Foreskin fibroblast (primary cell): ENCODE measurements at places on chromosomes 4 and X.

DNA sequence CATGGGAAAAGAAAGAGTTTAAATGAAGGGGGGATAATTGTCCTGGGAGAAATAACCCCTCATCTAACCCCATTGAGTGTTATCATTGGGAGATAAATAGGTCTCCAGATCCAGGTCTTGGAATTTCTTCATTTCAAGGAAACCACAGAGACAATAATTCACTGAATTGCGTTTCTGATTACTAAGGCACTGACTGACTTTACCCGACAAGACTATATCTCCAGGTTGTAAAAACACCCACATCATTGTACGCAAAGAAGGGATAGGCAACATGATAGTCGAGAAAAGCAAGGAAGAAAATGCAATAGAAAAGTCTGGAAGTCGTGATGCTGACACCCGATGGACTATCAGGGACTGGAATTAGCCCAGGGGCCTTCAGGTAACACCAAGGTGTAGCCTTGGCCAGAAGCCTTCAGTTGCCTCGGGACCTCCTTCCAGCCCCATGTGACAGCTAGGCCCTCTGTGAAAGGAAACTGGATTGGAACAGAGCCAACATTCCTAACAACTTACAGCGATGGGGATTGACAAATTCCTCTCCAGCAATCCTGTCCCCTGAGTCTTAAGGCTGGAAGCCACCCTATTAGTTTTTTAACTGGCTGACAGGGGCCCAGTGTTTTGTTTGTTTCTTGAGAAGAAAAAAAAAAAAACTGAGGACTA, 46.5 kb upstream of the RAB9B start:
- DNase-seq = peak; percentile 42

DNA sequence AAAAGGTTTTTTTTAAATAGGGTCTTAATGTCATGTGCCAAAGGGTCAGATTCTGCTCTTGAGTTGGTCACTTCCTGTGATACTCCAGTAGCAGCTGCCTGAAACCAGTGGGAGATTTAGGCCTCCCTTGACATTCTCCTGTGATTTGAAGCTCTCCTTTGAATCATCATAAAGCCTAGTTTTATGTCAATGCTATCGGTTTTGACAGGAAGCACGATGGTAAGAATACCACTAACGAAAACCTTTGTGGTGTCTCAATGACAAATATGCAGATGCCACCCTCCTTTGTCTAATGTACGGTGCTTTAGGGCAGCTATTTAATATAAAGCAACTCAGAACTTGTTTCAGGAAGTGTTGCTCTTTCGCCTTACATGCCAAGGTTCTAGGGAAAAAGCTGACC, 44.2 kb downstream of the CCNI start:
- DNase-seq = no peak

- no peak for DNase-seq
Observed at GRCh38 chrX:72461766-72462165, 110.9 kb downstream of the HDAC8 start.

DNA sequence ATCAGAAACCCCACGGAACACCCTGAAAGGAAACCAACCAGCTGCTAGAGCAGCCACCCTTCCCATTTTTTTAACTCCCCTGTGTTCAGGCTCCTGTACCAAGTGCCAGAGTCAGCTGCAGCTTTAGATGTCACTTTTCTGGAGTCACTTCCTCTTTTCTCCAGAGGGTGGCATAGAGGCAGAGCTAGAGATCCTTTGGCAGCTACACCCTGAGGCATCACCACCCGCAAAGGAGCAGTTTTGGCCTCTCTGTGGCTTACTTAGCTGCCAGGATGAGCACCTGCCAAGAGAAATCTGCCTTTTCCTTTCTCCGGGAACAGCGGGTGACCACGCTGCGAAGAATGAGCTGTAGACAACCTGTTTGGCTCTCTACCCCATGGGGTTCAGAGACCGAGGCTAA, 58.0 kb upstream of the CHRDL1 start:
- DNase-seq = peak; percentile 2

DNA sequence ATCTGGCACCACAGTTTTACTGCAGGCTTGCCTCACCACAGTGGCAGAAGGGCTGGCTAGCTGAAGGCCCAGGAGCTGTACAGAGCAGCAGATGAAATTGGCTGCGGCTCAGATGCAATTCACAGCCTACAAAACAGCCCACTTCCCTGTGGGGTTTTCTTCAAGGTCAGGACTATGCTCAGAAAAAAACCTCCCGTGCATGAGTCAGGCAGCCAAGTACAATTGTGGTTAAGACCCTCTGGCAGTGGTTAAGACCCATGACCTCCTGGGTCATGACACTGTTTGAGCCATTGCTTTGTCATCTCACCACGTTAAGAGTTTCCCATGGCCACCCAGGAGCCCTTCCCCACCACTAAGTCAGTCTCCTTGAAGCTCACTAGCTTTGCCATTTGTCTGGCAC, 276.3 kb downstream of the HNRNPD start:
- no peak for DNase-seq

- DNase-seq = no peak
Observed at GRCh38 chrX:142831961-142832530, 193.7 kb upstream of the SPANXN4 start.

- DNase-seq = peak; percentile 14
Observed at GRCh38 chr4:3529363-3529762, 2.9 kb downstream of the LRPAP1 start.

DNA sequence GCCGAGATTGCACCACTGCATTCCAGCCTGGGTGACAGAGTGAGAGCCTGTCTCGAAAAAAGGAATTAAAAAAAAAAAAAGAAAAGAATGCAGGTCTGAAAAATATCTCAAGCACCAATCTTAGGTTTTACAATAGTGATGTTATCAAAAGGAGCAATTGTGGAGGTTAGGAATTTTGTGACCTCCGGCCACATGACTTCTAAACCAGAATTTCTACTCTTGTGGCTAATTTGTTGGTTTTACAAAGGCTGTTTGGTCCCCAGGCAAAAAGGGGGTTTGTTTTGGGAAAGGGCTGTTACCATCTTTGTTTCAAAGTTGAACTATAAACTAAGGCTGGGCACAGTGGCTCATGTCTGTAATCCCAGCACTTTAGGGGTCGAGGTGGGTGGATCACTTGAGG, 15.4 kb upstream of the ZNF41 start:
- no peak for DNase-seq

DNA sequence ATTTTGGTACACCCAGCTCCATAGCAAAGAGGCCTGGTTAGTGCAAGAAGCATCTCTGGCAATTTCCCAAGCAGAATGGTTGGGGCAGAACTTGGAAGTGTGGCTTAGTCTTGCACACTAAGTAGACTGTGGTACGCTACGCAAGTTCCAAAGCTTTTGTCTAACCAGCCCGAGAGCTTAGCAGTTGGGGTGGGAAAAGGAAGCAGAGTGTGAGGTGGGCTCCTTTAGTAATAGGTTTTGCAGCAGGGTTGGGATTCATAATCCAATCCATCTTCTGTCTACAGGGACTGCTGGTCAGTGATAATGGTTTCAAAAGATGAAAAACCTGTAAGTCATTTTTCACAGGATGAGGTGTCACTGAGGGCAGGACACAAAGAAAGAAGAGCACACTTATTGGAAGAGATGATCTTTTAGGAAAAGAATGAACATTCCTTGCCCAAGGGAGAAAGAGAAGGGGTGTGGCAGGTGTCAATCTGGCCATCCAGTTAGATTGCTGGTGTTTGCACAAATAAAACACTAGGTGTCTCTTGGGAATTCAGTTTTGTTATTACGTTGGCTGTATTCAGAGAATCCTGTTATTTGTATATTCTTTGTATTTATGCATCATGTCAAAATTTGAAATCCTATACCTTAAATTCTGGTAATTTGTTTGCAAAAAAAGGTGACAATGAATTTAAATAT, 244.3 kb downstream of the GPAT3 start:
- DNase-seq = no peak

DNA sequence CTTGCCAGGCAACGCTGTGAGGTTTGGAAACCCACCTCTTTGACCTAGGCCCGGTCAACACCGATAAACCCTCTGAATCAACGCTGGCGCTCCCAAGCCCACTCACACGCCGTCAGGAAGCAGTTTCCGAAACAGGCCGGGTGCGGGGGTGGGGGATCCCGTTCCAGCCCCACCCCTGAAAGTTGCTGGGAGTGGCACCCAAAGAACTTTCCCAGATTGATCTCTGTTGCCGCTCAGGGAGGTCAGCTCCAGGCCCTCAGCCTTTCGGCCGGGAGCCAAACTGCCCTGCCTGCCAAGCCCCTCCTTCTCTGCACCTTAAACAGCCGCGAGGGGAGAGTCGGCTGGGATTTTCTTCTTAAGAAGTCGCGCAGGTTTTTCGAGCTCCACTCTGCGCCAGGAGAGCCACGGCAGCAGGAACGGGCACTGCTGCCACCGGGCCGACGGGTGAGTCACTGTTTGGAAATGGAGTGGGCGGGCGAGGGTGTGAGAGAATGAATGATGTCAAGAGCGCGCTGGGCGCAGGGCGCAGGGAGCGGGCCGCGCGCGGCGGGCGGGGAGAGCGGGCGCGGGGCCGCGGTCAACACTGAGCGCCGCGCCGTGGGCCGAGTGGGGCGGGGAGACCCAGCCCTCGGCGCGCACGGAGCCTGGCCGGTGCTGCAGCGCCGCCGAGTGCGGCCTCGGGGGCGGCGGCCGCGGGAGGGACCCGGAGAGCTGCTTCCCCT, at the start of gene SGMS2:
TSS of gene SGMS2 (plus strand) at position 583 of the 722 bp plus-strand sequence. CDS start 70,622 bp downstream, outside the sequence.
- peak; percentile 91 for DNase-seq

- peak; percentile 1 for DNase-seq
Observed at GRCh38 chrX:23434356-23434884, 99.8 kb downstream of the PTCHD1 start.

GRCh38 chr4:109959195-109959594, 46.5 kb downstream of the EGF start:
- no peak for DNase-seq

DNA sequence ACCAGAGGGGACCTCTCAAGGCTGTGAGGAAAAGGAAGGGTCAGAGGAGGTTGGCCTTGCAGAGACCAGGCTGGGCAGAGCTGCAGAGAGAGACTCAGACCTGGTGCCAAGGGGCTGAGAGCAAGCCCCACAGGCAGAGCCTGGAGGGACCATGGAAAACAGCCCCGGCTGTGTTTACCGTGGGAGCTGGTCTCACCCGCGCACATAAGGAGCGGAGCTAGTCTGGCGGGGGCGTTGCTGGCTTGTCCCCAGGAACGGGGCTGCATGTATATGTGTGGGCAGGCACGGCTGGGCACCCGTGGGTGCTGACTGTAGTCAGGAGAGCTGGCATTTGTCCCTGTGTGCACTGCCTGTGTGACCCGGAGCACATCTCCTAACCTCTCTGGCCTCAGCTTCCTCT, 45.7 kb downstream of the C4orf50 start:
- no peak for DNase-seq

DNA sequence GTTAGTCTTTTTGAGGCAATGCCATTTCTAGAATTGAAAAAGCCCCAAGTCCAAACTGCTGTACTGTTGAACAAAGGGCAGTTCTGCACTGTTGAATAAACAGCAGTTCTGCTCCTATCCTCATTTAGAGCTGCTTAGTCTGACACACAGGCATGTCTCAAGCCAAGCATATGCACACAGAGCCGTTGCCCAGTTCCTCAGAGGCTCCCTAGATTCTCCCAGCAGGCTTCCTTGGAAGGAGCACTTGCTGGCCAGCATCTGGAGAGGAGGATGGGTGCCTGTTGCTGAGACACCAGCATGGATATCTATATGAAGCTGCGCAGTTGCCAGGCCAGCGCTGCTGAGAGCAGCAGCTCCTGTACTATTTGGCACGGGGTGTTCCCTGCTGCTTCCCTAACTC, 138.3 kb upstream of the USP38 start:
- peak; percentile 35 for DNase-seq

DNA sequence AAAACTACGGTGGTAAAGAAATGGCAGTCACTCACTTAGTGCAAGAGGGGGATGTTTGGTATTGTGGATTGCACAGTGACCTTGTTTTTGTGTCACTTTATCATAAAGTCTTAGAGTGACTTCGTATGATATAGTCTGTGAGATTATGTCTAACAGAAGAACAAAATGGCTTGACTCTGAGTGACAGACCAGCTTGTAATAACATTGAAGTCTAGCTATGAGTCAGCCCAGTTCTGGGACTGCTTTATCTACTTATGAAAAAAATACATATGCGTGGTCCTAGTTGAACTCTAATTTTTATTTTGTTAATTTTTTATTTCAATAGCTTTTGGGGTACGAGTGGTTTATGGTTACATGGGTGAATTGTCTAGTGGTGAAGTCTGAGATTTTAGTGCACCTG, 20.0 kb downstream of the DCLK2 start:
- peak; percentile 61 for DNase-seq

DNA sequence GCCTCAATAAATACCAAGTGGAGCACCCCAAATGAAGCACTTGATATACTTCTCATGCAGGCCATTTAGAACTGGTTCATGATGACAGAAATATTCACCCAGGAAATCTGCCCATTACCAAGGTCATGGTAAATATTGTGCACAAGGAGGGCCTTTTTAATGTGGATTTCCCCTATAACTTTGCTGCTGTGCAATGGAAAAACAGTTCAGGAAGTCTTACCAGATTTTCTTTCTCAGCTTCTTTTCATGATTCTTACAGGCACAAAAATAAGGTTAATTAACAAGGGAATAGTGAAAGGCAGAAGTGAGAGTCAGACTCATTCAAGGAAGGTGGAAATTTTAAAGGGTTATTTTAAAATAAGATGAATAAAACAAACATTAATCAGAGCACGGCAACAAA, 904.3 kb upstream of the GRIA3 start:
- no peak for DNase-seq

- DNase-seq = no peak
Observed at GRCh38 chrX:10223276-10223675, 66.5 kb downstream of the CLCN4 start.

DNA sequence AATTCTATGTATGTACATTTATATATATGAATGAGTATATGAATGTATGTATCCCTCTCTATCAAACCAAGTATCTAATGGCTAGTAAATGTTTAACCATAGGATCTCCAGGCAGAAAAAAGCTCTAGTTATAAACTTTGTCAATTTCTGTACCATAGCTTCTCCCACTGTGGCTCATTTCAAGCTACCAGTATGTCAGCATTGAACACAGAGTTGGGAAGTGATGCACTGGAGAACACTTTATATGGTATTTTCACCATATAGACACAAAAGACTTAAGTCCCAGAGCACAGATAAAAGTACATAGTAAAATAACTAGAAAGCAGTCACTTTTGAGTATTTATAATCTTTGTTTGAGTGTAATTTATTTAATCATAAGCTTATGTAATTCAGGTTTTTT, 53.9 kb upstream of the ATP8A1 start:
- DNase-seq = no peak

DNA sequence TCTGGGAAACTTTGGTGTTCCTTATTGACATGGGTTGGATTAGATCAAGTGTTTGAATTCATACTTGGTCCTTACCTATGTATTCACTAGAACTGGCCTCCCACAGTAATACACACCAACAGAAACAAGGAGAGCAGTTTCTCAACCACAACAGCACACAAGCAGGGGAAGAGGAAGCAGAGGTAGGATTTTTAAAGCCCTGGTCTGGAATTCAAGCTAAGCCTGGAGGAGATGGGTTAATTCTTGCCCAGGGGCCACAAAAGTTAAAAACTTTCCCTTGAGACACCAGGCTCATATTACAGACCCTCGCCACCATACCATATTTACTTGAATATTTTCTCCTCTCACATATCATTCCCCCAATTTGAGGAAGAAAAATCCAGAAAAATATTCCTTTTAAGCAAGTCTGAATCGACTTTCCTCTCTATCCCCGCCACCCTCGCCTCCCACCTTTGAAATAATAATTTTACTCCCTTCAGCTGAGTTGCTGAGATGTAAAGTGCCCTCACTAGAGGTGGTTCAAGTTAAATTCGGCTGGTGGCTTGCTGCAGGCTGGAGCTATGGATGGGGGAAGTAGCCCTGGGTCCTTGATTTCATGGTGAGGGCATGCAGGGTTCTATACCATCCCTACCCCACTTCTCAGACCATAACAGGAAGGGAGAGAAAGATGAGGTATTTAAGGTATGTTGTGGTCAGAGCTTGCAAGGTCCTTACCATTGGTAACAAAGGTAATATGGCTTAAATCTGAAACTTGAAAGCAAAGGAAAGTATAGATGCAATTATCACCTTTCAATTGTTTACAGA, 440.2 kb downstream of the INPP4B start:
- DNase-seq = no peak
